ENCODE measurements at places on chromosomes 6 and 20.

- DNase-seq = no peak
Observed at GRCh38 chr6:17490724-17491123, 97.3 kb downstream of the CAP2 start.

- no peak for DNase-seq
Observed at GRCh38 chr6:34144581-34145160, 1.2 kb downstream of the GRM4 start.

- DNase-seq = no peak
Observed at GRCh38 chr6:78377056-78377455, 490.3 kb upstream of the IRAK1BP1 start.

GRCh38 chr20:32577657-32578056 is 7.5 kb downstream of the NOL4L start:
- no peak for DNase-seq

GRCh38 chr6:24537771-24538385 is 43.1 kb downstream of the ALDH5A1 start:
- no peak for DNase-seq
